CD4-positive, alpha-beta T cell treated with Interleukin-15 for 4 hours (primary cell): ENCODE measurements at places on chromosomes 5 and 9.

- DNase-seq = no peak
These were observed 317.6 kb downstream of the CAAP1 start for GRCh38 chr9:26574898-26575440.

GRCh38 chr5:7074176-7074575, 321.8 kb upstream of the ADCY2 start:
- no peak for DNase-seq

GRCh38 chr5:141908796-141909195, 14.9 kb upstream of the DELE1 start:
- no peak for DNase-seq

GRCh38 chr5:126995039-126995438, 35.3 kb downstream of the MARCHF3 start:
- DNase-seq = no peak

GRCh38 chr5:172185096-172185461, 2.9 kb downstream of the STK10 start:
- DNase-seq = no peak
